Stimulated activated CD4-positive, alpha-beta T cell treated with anti-CD3 and anti-CD28 coated beads, Interleukin-12 subunit alpha, Interleukin-12 subunit beta, amount 100 ng/mL, for 4 hours (primary cell): ENCODE measurements at places on chromosomes 1 and 21.

DNA sequence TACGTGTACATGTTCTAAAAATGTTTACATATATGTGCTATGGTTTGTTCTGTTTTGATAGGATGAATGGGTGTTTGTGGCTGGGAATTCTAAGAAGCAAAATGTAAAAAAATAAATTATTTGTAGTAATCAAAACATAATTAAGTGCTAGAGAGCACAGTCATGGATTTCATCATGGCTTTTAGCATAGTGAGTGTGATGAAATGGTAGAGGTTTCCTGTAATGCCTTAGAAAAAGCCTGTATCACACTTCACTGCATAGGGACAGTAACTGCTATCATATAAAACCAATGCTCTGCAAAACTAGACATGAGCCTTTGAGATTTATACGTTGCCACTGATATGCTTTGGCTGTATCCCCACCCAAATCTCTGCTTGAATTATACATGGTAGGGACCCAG lies 99.8 kb downstream of the PTGER3 start:
- no peak for DNase-seq

GRCh38 chr1:30286241-30286987 lies 437.0 kb downstream of the MATN1 start:
- DNase-seq = no peak

DNA sequence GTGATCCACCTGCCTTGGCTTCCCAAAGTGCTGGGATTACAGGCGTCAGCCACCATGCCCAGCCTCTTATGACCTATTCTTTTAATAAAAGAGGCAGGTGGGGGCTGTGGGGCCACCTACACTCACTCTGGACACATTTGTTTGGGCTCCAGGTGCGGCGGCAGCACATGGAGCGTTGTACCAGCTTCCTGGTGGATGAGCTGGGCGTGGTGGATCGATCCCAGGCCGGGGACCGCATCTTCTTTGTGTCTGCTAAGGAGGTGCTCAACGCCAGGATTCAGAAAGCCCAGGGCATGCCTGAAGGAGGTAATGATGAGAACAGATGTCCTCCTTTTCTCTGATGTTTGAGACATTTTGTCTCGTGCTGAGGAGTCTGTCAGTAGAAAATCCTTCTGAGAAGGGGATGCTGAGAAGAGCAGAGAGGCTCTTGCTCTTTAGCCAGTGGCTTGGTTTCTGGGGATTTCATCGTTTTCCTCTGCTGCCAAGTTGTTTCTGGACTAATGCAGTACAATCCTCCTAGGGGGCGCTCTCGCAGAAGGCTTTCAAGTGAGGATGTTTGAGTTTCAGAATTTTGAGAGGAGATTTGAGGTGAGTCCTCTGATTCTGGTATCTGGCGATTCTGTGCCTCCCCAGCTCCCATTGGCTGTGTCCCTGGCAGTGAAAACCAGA lies 17.9 kb upstream of the MIIP start:
- DNase-seq = peak; percentile 33

DNA sequence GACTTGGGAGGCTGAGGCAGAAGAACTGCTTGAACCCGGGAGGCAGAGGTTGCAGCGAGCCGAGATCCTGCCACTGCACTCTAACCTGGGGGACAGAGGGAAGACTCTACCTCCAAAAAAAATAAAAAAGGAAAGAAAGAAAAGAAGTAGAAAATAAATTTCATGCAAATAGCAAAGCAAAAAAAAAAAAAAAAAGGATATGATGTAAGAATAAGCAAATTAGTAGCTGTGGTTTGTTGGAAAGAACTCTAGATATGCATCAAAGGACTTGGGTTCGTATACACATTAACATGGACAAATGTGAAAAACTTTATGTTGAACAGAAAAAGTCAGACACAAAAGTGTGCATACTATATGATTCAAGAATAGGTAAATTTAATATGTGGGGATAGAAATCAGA lies 11.9 kb downstream of the WASF2 start:
- no peak for DNase-seq

- DNase-seq = no peak
These were observed 14.1 kb downstream of the PDXK start for GRCh38 chr21:43733060-43733459.

DNA sequence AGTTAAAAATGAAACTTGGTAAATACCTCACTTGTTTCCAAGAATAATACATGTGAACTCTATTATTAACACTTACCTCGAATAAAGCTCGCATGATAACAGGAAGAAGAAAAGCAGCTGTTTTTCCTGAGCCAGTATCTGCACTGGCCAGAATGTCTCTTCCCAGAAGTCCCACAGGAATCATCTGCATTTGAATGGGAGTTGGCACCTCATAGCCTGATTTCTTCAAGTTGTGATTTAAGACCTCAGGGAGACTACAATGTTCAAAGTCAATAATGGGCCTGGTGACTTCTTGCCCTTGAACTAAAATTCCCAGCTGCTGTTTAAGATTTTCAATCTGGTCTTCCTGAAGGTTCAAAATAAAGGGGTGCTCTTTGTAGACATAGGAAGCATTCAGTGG lies 3.8 kb downstream of the DDX59 start:
- no peak for DNase-seq

GRCh38 chr21:42669041-42669440 lies 15.6 kb downstream of the PDE9A start:
- no peak for DNase-seq
